ENCODE measurements at places on chromosomes 1 and 21.
A peak's percentile ranks its signal among the peaks of the same experiment; 100 is the strongest.

DNA sequence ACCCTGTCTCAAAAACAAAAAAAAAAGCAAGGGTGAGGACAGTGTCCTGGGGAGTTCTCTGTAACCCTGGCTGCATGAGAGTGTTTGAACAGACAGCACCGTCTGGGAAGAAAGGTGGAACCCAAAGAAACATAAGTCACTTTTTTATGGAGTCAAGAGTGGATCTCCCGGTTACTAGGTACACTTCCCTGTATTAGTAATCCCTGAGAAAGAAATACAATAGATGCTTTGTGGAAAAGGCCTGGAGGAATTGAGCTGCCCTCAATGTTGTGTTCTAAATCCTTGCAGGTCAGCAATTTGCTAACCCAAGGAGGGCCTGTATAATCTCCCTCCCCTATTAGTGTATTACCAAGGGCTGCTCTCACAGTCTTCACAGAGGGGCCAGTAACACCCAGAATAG, 16.6 kb downstream of the DEGS1 start:
- DNase-seq, result no peak

GRCh38 chr1:153526132-153526543, 9.7 kb downstream of the S100A6 start:
- DNase-seq, result no peak

GRCh38 chr1:22039594-22040285, 12.8 kb upstream of the CDC42 start:
- DNase-seq, result peak; percentile 54

DNA sequence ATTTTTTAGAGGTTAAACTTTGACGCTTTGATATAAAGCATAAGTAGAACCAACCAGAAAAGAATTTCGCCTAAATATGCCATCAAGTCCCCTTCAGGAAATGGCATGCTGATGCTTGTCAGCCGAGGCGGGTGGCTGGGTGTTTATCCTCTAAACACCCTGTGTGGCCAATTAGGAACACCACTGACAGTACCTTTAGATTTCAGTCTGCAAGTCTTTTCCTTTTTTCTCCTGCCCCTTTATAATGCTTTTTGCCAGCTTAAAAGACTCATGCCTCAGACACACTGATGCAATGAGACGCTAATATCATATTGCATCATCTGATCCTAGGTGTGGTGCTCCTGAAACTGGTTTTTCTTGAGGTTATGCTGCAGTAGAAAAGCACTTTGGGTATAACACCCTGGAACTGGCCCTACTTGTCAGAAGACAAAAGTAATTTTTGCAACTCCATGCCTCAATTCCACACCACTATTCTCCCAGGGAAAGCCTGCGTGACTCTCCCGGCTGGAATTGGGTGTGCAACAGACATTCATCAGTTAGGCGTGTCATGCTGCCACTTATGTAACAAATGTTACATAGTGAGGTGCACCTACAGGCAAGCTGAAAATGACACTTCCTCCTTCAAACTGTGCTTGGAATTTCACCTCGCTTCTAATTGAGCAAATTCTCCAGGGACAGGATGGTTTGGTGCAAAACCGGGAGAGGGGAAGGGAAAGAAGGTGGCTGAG, 2.0 kb upstream of the RCC2 start:
- peak; percentile 47 for DNase-seq

- no peak for DNase-seq
These were observed 122.5 kb upstream of the ZBTB40 start for GRCh38 chr1:22329148-22329515.

- no peak for DNase-seq
These were observed at the start of gene UAP1 for GRCh38 chr1:162561616-162562469. Gene UAP1, plus strand, starts transcription at chr1:162561722. Its CDS starts 4,347 bp downstream, at chr1:162566069.

DNA sequence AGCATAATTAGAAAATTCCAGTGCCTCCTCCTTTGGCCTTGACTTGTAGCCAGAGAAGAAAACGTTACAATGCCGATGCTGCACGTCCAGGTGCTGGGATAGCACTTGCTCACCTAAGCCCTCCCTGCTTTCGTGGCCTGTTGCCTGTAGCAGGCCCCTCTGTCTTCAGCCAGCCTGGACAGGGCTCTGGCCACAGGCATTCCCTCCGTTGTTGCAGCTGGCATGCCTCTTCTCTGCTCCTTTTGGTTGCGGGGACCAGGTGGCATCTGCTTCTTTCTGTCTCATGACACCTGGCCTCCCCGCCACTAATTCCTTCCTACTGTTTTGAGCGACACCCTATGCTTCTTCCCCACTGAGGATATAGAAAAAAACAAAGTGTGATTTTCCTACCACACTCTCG, 54.6 kb upstream of the MORC3 start:
- no peak for DNase-seq

- peak; percentile 56 for DNase-seq
These were observed 34.2 kb downstream of the EFCAB7 start for GRCh38 chr1:63557365-63557987.

DNA sequence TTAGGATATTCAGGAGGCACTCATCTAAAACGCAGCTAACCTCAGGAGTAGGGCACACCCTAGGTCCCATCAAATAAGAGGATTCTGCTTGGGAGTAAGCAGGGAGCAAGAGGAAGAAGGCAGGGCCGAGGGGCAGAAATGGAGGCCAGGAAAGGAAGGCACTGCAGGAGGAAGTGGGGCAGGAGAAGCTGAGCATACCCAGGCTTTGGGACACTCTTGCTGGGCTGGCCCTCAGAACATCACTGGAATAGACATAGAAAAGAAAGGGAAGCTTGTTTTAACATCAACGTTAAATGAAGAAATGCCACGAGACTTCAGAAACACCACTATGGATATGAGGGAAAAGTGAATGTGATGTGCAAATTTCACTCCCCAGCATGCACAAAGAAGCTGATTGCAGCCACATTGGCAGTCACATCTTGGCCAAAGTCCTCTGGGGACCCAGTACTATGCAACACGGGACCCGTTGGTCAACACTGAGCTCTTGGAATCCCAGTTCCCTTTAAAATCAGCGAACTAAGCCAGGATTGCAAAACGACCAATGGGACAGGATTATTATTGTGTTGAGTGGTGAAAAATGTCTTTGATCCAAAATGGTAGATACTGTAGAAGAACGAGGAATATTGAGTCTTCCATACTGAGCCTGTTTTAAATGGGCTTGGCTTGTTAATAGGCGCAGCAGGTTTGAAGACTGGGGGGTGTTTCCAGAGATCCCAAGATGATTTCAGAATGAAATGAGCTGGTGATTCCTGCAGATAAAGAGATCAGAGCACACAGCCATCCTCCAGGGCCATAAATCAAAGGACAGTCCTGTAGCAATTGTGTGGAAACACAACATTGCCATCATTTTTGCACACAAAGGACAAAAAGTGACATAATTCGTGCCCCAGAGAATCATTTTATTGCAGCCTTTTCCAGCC, 152.4 kb downstream of the TOMM20 start:
- DNase-seq, result no peak

GRCh38 chr21:41466024-41466820, 40.2 kb downstream of the MX1 start:
- no peak for DNase-seq

- DNase-seq, result peak; percentile 63
These were observed 16.3 kb downstream of the GPBP1L1 start for GRCh38 chr1:45669859-45670655.

- peak; percentile 99 for DNase-seq
These were observed 62.7 kb downstream of the SKI start for GRCh38 chr1:2290595-2291510.

GRCh38 chr1:230772457-230773395, 25.5 kb downstream of the CAPN9 start:
- DNase-seq, result peak; percentile 68

DNA sequence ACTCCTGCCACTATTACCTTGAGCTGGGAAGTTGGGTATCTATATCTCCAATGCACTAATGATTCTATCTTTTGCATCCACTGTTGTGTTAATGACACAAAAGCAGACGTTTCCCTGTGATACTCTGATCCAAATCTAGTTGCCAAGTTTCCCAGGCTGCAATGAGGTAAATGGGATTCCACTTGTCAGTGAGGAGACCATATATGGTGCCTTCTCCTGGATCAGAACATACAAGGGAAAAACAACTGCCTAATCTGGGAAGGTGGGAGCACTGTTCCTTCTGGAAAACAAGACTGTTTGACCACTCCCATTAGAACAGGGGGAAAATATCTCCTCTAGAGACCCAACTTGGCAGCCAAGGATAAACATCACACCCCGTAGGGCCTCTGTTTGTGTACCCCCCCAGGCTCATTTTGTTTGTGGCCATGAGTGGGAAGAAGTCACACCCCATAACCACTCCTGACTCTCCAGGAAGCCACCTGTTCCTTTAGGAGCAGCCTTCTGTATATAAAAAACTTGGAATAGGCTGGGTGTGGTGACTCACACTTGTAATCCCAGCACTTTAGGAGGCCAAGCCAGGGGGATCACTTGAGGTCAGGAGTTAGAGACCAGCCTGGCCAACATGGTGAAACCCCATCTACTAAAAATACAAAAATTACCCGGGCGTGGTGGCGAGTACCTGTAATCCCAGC, 28.5 kb upstream of the SLC6A9 start:
- DNase-seq, result peak; percentile 48

- peak; percentile 79 for DNase-seq
These were observed 148.7 kb downstream of the ZZZ3 start for GRCh38 chr1:77533660-77534305.

GRCh38 chr1:57858740-57859139, 434.9 kb upstream of the DAB1 start:
- DNase-seq, result no peak

GRCh38 chr21:42391297-42391696, 4.6 kb downstream of the TMPRSS3 start:
- DNase-seq, result no peak

GRCh38 chr1:240134596-240134995, 42.9 kb downstream of the FMN2 start:
- peak; percentile 12 for DNase-seq

DNA sequence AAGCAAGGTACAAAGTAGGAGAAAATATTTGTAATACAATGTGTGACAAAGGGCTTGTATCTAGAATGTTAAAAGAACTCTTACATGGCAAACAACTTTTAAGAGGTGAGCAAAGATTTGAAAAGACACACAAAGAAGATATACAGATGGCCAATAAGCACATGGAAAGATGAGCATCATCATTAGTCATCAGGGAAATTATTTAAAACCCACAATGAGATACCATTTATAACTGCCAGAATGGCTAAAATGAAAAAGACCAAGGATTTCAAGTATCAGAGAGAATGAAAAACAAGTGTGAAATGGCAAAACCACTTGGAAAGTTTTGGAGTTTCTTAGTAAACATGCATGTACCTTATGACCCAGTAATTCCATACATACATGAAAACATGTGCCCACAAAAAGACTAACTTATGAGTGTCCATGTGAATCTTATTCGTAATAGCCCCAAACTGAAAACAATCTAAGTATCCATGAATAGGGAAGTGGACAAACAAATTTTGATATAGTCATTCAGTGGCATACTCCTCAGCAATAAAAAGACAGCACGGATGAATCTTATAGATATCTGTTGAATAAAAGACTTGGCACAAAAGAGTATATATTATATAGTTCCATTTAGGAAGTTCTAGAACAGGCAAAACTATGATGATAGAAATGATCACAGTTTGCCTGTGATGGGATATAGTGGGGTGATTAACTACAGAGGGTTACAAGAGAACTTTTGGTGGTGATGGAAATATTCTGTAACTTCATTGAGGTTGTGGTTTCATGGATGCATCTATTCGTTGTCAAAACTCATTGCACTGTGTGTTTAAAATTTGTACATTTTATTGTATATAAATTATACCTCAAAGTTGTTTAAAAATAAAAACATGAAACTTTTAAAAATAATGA, 82.0 kb downstream of the DISP1 start:
- DNase-seq, result peak; percentile 73

GRCh38 chr1:245802941-245803665, 648.3 kb downstream of the KIF26B start:
- no peak for DNase-seq

DNA sequence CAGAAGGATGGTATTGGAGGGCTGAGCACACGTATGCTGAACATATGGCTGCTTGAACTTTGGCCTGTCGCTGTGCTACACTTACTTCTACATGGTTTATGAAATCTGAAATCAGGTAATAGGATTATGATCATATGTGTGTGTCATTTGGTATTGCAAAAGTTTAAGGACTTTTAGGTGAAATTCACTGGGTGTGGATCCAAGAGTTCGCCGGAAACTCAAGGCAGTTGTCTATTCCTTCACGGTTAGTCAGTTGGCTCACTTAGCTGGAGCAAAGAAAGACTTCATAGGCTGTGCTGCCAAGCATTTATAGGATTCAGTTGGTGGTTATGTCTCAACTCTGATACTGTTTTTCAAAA, 927 bp downstream of the UAP1 start:
- DNase-seq, result peak; percentile 84

- DNase-seq, result no peak
These were observed 20.3 kb downstream of the FASLG start for GRCh38 chr1:172679000-172679772.

DNA sequence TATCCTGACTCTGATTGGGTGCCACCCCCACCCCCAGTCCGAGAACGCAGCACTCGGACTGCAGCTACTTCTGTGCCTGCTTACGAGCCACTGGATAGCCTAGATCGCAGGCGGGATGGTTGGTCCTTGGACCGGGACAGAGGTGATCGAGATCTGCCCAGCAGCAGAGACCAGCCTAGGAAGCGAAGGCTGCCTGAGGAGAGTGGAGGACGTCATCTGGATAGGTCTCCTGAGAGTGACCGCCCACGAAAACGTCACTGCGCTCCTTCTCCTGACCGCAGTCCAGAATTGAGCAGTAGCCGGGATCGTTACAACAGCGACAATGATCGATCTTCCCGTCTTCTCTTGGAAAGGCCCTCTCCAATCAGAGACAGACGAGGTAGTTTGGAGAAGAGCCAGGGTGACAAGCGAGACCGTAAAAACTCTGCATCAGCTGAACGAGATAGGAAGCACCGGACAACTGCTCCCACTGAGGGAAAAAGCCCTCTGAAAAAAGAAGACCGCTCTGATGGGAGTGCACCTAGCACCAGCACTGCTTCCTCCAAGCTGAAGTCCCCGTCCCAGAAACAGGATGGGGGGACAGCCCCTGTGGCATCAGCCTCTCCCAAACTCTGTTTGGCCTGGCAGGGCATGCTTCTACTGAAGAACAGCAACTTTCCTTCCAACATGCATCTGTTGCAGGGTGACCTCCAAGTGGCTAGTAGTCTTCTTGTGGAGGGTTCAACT, 2.1 kb downstream of the RBM15 start:
- peak; percentile 83 for DNase-seq

DNA sequence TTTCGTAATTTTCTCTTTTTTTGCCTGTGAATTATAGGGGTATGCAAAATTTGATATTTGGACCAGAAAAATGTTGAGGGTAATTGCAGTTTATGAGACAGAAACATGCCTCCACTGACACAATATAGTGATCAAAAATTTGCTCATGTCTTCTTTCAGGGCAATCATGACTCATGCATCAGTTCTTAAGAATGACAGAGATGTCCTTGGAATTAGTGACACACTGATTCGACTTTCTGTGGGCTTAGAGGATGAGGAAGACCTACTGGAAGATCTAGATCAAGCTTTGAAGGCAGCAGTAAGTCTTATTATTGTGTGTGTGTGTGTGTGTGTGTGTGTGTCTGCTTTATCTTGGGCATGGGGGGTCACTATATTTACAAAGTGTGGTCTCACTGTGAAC, 27.5 kb downstream of the CTH start:
- peak; percentile 12 for DNase-seq
